Fibroblast of skin of abdomen (primary cell): ENCODE measurements at places on chromosomes 2 and 18.

GRCh38 chr18:46273861-46274260 lies 169.7 kb downstream of the HAUS1 start:
- no peak for DNase-seq

DNA sequence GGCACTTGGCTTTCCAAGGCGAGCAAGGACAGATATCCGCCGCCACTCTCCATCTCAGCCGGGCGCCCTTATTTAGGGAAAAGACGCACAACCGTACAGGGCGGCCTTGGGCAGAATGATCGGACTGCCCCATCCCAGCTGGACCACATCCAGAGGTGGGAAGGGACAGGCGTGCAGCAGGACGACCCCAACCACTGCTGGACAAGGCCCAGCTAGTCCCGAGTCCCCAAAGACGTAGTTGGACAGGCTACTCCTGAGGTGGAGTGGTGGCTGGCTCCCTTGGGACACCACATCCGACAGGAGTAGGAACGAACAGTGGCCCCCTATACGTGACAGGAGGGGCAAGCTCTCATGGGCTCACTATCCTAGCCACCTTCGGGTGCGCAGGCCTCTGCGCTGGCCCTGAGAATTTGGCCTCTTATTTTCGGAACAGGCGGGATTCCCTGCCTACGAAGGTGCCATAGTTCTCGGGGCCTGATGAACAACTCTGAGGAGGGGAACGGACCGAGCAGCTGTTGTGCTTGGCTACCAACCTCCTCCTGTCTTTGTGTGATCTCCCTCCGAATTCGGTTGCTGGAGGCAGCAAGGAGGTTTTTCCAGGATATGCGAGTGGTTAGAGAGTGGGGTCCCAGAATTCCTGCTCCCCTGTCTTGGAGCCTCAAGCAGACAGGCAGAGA lies 2.3 kb downstream of the FEV start:
- no peak for DNase-seq

- DNase-seq, result no peak
Observed at GRCh38 chr18:48889115-48889941, 61.4 kb downstream of the SMAD7 start.

DNA sequence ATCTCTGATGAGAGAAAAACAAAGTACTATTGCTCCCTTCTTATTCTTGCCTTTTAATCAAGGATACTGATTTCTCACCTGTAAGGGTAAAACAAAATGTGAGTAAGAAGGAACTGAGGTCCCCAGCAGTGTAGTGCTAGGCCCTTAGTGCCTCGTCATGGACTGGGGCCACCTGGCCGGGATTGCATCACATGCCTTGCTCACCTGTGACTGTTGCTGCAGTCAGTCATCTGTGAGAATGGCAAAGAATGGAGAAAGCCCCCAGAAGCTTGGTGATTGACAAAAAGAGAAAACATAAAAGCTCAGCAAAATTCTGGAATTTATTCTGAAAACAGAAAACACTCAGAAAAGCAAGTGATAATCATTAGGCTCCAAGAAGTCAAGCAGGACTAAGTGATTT lies 63.4 kb downstream of the SPATS2L start:
- no peak for DNase-seq

DNA sequence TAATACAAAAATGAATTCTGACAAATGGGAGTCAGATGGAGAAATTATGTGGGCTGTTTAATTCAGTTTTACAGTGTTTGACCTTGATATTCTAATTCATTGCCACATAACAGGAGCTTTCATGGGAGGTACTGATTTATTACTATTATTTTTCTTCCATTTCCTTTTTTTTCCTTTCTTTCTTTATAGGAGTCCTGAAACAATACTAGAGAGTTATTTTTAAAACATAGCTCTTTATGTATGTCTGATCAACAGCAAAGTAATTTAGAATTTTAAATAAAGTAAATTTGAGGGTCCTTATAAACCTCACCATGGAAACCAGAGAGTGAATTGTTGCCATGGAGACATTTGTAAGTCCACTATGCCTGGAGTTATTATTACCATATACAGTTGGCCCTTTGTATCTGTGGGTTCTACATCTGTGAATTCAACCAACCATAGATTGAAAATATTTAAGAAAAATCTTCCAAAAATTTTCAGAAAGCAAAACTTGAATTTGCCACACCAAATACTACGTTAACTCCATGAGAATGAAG lies 40.9 kb upstream of the PPP4R1 start:
- no peak for DNase-seq

DNA sequence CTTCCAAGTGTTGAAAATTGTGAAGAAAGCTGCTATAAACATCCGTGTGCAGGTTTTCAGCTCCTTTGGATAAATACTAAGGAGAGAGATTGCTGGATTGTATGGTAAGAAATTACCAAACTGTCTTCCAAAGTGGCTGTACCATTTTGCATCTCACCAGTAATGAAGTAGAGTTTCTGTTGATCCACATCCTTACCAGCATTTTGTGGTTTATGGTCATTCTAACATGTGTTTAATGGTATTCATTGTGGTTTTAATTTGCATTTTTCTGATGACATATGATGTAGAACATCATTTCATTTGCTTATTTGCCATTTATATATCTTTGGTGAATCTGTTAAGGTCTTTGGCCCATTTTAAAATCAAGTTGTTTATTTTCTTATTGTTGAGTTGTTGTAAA lies 260.7 kb downstream of the SPAG16 start:
- DNase-seq, result no peak

GRCh38 chr18:40243607-40244006 lies 1711.4 kb upstream of the PIK3C3 start:
- DNase-seq, result peak; percentile 52

- no peak for DNase-seq
Observed at GRCh38 chr2:182942756-182943155, 76.3 kb upstream of the FRZB start.

- DNase-seq, result no peak
Observed at GRCh38 chr2:180715044-180715443, 265.4 kb upstream of the UBE2E3 start.

GRCh38 chr2:2747797-2748301 lies 416.8 kb upstream of the MYT1L start:
- no peak for DNase-seq

DNA sequence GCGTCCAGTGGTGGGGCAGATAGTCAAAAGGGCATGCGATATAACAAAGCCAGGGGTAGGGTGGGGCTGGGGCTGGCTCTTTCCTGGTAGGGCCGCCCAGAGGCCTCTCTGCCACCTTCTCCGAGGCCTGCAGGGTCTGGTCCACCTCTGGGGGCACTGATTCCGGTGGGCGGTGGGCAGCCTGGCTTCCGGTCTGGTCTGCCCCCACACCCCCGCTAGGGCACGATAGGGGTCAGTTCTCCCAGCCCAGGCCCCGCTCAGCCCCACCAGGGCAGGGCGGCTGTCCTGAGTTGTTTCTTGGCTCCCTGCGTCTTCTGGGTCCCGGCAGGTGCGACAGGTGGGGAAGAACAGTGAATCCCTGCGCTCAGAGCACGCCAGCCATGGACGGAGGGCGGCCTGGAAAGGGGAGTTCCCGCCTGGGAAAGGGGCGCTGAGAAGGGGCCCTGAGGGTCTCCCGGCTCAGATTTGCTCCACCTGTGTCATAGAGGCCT lies 707 bp upstream of the ERFE start:
- DNase-seq, result no peak

GRCh38 chr18:74996055-74996454 lies 212.9 kb downstream of the PTGR3 start:
- no peak for DNase-seq

GRCh38 chr2:112152476-112153178 lies 14.4 kb downstream of the FBLN7 start:
- DNase-seq, result no peak

- no peak for DNase-seq
Observed at GRCh38 chr2:46196871-46197462, 100.2 kb upstream of the EPAS1 start.

DNA sequence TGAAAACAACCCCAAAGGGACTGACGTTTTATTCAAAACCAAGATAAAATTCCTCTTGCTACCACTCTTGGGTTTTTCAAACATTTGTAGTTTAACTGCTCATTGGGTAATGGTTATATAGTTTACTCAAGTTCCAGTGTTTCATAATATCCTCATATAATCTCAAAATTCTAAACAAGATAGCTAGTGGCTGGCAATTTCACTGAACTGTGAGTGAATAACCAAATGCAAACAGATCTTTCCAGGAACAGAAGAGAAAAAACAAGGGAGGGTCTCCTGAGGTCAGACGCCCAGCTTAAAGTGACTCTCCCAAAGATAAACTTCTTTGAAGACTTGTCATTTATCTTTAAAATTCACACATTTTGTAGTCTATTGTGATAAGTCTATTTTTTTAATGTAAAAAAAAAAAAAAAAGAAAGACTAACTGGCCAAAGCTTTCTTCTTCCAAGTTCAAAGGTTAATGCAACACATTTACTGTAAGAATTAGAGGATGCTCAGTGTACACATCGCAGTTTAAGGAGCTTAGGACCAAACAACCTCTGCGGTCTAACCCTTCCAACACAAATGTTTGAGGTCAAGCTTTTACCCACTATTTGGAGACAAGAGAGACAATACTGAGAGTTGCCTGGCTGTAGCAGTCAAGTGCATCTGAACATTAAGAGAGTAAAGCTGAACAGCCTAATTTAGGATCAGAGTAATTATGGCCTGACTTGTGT lies 26.6 kb downstream of the LPIN2 start:
- no peak for DNase-seq
